Activated T-cell treated with anti-CD3 and anti-CD28 coated beads for 1 hour (primary cell): ENCODE measurements at places on chromosomes 11 and 22.
A peak's percentile ranks its signal among the peaks of the same experiment; 100 is the strongest.

- peak; percentile 5 for DNase-seq
Measured at GRCh38 chr22:20885557-20886323, 26.9 kb downstream of the SNAP29 start.

GRCh38 chr11:119295178-119295577 lies 21.8 kb downstream of the MCAM start:
- no peak for DNase-seq

DNA sequence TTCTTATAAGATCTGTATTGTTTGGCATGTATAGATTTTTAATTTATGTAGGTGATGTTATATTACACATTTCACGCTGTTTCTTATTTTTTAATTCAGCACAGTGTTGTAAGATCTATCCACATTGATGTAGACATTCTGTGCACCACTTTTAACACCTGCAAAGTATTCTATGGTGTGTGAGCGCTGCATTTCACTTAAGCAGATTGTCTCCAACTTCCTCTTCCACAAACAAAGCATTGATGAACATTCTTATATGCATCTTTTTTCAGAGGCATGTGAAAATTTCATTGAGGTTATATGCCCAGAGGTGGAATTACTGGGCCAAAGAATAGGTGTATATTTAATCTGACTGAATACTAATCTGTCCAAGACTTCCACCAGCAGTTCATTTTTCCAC lies 3.4 kb upstream of the POU2AF1 start:
- DNase-seq: no peak

- no peak for DNase-seq
Measured at GRCh38 chr11:23022854-23023253, 162.6 kb upstream of the CCDC179 start.

- peak; percentile 40 for DNase-seq
Measured at GRCh38 chr11:117180661-117181585, 2.4 kb downstream of the SIDT2 start.

- DNase-seq: no peak
Measured at GRCh38 chr11:17596310-17596669, 49.2 kb downstream of the OTOG start.

GRCh38 chr11:45245218-45246045 lies 40.7 kb downstream of the SYT13 start:
- no peak for DNase-seq

DNA sequence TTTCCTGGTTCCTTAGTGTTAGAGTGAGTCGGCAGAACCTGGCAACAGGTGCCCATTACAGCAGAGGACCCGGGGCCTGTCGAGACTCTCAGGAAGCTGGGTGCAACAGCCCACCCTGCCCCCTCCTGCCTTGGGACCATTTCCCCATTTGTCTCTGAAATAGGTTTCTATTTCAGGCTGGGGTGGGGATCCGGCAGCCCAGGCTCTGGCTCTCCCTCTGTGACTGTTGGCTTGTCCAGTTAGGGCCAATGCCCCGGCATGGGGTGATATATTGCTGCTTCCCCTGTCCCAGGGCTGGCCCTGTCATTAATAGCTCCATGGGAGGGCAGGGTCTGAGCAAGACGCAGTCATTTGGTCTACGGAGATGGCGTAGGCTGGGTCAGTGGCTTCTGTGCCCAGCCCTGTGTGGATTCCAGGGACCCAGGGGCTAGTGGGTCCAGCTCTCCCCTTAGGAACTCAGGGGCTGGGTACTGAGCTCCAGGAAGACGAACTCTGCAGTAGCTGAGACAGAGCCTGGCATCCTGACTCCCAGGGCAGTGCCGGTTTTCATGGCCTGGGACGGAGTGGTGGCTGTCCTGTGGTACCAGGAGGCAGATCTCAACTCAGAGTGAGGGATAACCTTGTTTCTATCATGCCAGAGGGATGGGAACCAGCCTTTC lies 2.7 kb downstream of the P2RY6 start:
- DNase-seq: no peak

GRCh38 chr11:126355324-126355925 lies at the start of gene ST3GAL4:
ST3GAL4 (plus strand) TSS chr11:126355686; CDS start chr11:126406156, 50,470 bp downstream.
- DNase-seq: peak; percentile 48

DNA sequence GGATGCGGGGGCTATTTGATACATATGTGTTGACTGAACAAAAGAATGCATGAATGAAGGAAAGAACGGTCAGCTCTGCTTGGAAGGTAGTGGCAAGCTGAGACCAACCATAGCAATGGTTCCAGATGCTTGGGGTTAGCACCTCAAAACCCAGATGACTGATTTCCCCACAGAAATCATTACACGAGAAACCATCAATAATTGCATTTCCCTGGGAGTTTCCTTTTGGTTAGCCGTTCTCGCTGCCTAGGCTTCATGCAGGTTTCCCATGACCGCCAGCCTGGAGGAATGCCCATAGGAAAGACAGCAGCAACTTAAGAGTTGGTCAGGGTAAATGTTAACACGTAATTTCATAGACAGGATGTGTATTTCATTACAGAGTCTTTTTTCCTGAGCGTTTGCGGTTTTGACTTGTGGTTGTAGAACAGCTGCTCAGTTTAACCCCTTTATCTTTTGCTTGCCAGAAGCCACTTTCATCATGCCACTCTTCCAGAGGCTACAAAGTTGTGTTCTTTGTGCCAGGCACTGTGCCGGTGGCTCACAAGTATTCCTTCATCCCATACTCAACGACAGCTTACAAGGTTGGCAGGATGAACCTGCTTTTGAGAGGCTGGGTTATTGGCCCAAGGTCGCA lies 2.8 kb downstream of the IL17RA start:
- no peak for DNase-seq

DNA sequence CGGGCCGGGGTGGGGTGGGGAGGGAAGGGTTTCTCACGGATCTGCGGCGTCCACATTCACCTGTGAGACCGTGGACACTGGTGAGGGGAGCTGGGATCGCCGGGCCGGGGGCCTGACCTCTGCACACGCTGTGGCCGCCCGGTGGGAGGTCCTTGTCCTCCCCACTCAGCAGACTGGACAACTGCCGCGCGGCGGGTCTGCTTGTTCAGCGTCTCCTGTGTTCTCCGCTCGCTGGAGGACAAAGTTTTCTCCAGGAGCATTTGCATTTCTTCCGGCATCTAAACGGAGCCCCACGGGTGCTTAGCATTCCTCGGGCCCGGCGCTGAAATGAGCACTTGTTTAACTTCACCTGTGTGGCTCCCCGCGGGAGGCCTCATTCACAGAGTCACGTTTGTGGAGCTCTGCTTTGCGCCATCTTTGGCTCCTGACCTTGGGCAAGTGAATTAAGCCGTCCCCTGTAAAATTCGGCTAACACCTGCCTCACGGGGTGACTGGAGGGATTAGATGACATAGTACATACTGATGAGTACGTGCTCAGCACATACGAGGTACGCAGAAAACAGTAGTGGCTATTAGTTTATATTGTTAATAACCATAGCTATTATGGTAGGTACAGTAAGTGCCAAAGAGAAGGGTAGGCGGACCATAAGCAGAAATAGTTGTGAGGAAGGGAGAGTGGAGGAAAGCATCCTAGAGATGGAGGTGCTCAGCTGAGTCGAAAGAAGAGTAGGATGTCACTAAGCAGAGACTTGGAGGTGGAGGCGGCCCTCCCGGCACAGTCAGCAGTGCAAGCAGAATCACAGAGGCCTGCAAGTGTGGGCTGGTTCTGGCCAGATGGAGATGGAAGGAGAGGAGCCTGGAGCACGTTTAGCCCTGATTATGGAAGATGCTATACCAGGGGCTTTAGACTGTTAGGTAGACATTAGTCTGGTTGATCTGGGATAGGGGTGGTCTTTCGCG lies 885 bp downstream of the TRMU start:
- DNase-seq: no peak

- DNase-seq: no peak
Measured at GRCh38 chr11:115745066-115745465, 240.9 kb upstream of the CADM1 start.

- no peak for DNase-seq
Measured at GRCh38 chr11:96317985-96318384, 25.0 kb downstream of the MAML2 start.

DNA sequence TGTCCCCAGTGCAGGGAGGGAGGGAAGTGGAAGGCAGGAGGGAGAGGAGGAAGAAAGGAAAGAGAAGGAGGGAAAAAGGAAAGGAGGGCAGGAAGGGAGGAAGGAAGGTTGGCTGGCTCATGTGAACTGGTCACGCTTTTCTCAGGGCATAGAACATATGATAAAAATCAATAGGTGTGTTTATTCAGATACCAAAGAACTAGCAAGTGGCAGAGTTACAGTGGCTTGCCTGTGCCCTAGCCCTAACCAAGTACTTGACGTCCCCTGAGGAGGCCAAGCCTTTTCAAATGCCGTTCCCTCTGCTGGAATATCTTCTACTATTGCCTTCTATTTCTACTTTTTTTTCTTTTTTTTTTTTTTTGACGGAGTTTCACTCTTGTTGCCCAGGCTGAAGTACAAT lies 33.5 kb downstream of the CHRDL2 start:
- DNase-seq: no peak

DNA sequence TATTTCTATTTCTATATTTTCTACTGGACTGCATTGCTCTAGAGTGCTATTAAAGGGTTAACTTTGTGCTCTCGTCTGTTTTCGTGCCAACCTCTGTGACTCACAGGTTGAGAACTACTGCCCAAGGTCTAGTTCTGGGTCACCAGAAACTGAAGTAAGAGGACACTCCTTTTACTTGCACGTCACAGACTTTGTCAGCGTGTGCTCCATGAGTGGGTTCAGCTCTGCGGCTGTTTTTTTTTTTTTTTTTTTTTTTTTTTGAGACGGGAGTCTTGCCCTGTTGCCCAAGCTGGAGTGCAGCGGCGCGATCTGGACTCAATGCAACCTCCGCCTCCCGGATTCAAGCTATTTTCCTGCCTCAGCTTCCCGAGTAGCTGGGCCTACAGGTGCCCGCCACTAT lies 49.8 kb downstream of the CLMP start:
- no peak for DNase-seq

DNA sequence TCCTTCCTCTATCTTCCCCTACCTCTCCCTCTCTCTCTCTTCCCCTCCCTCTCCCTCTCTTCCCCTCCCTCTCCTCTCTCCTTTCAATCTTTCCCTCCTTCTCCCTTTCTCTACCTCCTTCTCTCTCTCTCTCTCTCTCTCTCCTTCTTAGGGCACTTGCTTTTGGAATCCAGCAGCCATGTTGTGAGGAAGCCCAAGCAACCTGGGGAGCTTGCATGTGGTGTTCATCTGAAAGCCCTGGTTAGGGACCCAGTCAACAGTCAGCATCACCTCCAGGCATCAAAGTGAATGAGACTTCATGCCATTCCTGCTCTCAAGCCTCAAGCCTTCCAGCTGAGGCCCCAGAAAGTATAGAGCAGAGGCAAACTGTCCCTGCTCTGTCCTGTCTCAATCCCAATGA lies 65.6 kb upstream of the SHISAL1 start:
- no peak for DNase-seq

DNA sequence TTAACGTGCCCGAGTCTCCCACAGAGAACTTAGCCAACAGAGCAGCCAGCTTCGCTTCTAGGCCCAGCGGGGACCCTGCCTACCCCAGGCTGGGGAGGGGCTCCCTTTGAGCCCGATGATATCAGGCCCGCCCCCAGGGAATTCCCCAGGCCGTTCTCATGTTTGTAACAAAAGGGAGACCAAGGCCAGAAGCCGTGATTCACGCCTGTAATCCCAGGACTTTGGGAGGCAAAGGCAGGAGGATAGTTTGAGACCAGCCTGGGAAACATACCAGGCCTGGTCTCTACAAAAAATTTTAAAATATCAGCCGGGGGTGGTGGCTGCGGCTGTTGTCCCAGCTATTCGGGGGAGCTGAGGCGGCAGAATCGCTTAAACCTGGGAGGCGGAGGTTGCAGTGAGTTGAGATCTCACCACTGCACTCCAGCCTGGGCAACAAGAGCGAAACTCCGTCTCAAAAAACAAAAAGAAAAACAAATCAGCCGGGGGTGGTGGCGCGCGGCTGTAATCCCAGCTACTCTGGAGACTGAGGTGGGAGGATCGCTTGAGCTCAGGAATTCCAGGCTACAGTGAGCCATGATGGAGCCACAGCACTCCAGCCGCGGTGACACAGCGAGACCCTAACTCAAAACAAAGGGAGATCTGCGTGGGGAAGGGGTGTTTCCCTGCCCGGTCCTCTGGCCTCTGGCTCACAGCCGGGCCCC lies 1.7 kb downstream of the DRD4 start:
- no peak for DNase-seq

DNA sequence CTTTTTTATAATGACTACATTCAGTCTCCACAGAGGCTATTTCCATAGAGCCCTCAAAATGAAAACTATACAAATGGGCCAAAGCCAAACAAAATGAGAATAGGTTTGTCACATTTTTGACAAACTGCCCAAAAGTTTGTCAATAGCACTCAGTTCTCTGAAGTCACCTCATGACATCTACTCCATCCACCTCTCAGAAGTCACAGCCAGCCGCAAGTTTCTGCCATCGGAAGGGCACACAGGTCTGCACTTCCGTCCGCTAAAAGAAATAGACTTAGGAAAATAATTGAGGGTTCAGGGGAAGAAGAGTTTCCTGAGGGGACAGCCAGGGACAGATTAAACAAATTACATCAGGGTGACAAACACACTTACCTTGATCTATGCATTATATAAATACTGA lies 55.4 kb upstream of the JAM3 start:
- DNase-seq: no peak
